ENCODE measurements at places on chromosomes 6 and 20.

GRCh38 chr20:2796011-2796660, 4.3 kb downstream of the CPXM1 start:
- no peak for DNase-seq

GRCh38 chr6:13924949-13925881, at the start of gene RNF182:
TSS of gene RNF182 (plus strand) at chr6:13924952. CDS start at chr6:13977120, 52,168 bp downstream.
- DNase-seq, result peak; percentile 6

DNA sequence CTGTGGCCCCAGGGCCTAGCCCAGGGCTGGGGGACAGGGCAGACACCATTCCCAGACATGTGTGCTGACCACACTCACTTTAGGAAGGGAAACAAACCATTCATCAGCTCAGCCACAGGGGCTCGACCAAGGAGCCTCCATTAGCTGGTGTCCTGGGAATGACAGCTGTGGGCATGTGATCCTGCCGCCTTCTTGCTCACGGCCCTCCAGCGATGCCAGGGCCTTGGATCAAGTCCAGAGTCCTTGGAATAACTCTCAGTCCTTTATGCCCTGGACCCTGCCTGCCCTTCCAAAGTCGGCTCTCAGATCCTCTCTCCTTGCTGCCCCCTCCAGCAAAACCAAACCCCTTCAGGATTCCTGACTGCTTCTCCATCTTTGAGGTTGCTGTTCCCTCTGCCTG, 165.0 kb upstream of the RNF24 start:
- DNase-seq, result no peak

- no peak for DNase-seq
Observed at GRCh38 chr20:43809206-43809819, 82.5 kb upstream of the GTSF1L start.

- peak; percentile 47 for DNase-seq
Observed at GRCh38 chr20:62350098-62350628, 16.9 kb downstream of the LAMA5 start.

DNA sequence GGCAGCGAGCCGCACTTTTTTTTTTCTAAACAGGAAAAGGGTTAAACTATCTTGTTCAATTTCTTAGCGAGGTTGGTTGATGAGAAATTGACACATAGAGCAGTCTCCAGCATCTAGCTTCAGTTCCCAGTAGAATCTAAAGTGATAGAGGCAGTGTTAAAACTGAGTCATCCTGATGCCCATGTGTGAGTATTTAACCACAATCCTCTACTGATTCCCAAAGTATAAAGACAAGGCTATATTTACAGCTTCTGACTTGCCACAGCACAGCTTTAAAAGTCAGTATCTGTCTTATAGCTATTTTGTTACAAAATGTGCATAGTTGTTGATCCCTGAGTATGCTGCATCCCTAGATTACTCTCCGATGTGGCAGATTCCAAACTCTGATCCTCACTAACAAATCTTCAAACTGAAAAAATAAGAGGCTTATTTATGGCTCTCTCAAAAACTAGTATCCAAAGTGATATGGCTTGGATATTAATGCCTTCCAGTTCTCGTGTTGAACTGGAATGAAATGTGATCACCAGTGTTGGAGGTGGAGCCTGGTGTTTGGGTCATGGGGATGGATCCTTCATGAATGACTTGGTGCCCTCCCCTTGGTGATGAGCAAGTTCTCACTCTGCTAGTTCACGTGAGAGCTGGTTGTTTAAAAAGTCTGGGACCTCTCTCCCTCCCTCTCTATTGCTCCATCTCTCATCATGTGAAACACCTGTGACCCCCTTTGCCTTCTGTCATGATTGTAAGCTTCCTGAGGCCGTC, 13.1 kb upstream of the POPDC3 start:
- DNase-seq, result peak; percentile 51

GRCh38 chr6:12174878-12175277, 115.3 kb upstream of the EDN1 start:
- peak; percentile 45 for DNase-seq

GRCh38 chr20:12023194-12023795, 105.6 kb downstream of the BTBD3 start:
- DNase-seq, result no peak

GRCh38 chr6:147675281-147675680, 166.8 kb downstream of the SAMD5 start:
- DNase-seq, result peak; percentile 6

DNA sequence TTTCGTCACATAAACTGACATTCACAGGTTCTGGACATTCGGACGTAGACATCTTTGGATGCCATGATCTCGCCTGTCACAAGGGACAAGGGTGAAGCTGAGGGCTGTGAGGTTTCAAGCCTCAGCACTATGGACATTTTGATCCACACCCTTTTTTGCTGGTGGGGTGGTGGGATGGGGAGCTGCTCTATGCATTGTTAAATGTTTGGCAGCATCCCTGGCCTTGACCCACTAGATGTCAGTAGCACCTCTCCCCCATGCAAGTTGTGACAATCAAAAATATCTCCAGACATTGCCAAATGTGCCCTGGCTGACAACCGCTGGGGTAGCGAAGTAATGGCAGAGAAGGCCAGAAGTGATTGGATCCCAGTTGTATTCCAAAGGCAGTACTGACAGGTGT, 229.4 kb downstream of the TSHZ2 start:
- DNase-seq, result no peak

- DNase-seq, result no peak
Observed at GRCh38 chr6:36323062-36323461, 13.6 kb downstream of the BNIP5 start.

- DNase-seq, result no peak
Observed at GRCh38 chr6:165936660-165937059, 231.0 kb downstream of the TBXT start.

GRCh38 chr20:54017846-54018245, 52.5 kb downstream of the BCAS1 start:
- no peak for DNase-seq

GRCh38 chr20:49987015-49987867, 4.5 kb downstream of the SNAI1 start:
- DNase-seq, result peak; percentile 63

- DNase-seq, result peak; percentile 45
Observed at GRCh38 chr6:56695702-56696101, 53.0 kb upstream of the DST start.

Measured in fibroblast of lung (primary cell).